ENCODE measurements at places on chromosomes 1 and 21. TPM values are rescaled to one million over a fixed set of nuclear protein-coding genes. Genes with fewer than 3 reads are reported as not detected.

Gene HTR6
- polyA plus RNA-seq: 2.0 TPM

GRCh38 chr1:179586107-179586823, 5.4 kb upstream of the TDRD5 start:
- DNase-seq: peak; percentile 66

DNA sequence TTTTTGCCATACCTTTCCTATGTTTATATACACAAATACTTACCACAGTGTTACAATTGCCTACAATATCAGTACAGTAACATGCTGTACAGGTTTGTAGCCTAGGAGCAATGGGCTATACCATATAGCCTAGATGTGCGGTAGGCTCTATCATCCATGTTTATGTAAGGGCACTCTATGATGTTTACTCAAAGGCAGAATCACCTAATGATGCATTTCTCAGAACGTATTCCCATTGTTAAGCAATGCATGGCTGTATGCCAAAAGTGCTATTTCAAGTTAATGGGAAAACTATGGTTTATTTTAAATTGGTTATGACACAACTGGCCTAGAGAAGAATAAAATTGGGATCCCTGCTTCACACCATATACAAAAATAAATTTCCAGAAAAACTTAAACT, 36.9 kb upstream of the DISP1 start:
- no peak for DNase-seq

- DNase-seq: no peak
These were observed 1.4 kb upstream of the MDM4 start for GRCh38 chr1:204514828-204515227.

DNA sequence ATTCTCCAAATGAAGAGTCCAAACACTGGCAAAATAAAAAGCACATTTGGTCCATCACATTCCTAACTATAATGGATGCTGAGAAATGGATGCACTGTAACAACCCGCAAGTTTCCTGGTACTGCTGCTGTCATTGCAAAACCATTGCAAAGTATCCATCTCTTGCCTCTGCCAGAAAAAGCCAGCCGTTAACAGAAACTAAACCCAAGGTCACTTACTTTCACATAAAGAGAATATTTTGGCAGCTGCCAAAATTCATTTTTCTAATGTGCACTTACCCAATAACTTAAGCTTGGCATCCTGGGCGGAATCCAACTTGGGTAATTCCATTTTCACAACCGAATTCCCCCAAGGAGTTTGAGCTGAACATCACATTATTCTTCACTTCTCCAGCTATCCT, 77.0 kb upstream of the LRRC8D start:
- no peak for DNase-seq

DNA sequence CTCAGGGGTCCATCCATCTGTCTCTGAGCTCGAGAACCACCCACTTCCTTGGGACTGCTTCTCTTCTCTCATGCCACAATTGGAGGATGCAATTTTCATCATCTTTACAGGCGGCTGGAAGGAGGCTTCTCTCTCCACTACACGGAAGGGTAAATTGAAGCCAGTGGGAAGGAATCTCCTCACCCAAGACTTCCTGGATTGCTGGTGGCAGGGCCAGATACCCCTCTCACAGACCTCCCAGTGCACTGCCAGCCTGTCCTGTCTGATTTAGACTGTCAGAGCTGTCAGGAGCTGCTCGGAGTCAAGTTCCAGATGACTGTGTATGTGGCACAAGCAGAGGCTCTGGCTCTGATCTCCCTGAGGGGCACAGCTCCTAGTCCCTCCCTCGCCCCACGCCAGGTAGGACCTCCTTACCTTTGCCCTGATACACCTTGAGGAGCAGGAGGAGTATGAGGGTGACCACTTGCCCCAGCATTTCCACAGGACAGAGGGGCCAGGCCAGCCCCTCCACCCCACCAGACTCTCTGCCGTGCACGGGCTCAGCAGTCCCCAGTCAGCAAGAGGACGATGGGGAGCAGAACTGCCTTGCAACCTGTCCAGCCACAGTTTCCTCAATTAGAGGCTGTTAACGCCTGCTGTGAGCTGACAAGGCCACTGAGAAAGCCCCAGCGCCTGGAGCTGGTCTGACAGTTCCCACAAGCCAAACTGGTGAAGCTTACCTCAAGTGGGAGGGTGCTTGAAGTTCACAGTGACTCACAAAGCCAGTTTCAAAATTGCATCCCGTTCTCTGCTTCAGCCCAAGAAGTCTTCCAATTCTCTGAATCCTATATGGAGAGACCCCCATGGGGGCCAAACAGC, at the start of gene CD244:
TSS of gene CD244 (minus strand) at position 685 of the 858 bp plus-strand sequence. CDS start at position 475, 210 bp downstream.
- no peak for DNase-seq
